ENCODE measurements at places on chromosomes 7 and 10. TPM values are rescaled to one million over a fixed set of nuclear protein-coding genes. Genes with fewer than 3 reads are reported as not detected.
A peak's percentile ranks its signal among the peaks of the same experiment; 100 is the strongest.

Gene ZNF92
- 6.3 TPM for total RNA-seq

DNA sequence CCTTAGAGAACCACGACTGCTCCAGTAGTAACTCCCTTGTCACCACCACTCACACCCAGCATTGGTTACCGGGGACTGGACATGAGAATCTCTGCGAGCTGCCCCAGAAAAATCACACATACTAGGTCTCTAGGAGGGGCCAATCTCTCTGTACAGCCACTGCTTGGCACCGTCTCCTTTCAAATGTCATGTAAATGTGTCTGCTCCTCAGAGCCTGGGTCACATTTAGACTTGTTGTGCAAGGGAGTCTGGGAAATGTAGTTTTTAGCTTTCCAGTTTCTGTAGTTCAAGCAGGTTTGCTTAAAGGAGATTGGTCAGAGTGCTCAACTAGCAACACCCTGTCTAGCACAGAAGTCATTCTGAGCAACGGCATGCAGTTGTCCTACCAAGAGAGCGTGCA is 60.0 kb downstream of the CHN2 start:
- DNase-seq = peak; percentile 14

Gene AS3MT
- 1.7 TPM for total RNA-seq

GRCh38 chr10:51907361-51907760 is 208.0 kb upstream of the CSTF2T start:
- no peak for DNase-seq

DNA sequence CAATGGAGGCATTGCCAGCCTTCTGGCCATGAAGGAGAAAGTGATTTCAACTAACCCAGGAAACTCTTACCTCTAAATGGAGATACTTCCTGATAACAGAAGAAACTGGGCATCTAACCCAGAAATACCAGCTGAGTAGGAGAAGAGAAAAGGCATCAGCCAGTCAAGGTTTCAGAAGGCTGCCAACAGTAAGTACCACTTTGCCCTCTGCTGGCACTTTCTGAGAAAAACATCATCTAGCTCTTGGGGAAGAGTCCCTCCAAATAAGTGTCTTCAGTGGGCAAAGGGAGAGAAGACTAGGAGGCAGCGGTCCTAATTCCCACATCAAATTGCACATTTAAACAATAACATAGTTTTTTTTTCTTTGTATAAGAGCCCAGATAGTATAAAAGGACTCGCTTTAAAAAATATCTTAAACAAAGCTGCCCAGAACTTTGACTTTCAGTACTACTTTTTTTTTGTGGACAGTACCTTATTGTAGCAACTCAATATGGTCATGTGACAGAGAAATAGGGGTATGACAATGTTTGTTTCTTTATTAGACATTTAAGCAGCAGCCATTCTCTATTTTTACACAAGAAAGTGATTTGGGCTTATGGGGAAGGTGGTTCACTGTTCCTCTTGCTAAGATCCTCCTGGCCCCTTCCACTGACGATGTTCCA is 157.3 kb downstream of the CTTNBP2 start:
- DNase-seq = peak; percentile 72

- no peak for DNase-seq
Measured at GRCh38 chr10:129335942-129336341, 131.1 kb upstream of the MGMT start.

- no peak for DNase-seq
Measured at GRCh38 chr7:6151994-6152735, 120.3 kb downstream of the CYTH3 start.

DNA sequence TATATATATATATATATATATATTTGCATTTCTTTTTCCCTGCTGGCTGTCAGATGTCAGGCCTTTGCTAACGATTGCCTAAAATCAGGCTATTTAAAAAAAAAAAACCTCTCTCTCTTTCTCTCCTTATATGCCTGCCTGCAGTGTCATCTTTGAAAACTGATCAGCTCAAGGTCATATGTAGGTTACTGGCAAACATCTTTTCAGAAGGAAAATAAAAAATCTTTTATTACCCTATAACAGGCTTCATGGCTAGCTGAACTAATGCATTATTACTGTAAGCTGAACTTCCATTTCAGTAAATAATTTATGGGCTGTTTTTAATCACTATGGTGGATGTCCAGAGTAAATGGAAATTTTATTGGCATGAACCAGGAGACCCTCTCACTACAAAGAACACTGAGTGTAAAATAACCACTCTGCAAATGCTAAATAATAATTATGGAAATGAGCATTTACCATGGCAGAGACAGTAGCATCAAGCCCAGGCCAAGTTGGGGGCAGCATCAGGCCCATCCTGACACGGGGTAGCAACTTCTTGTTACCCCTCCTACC is 29.3 kb downstream of the HSPA12A start:
- DNase-seq = no peak

GRCh38 chr7:51121931-51122425 is 194.6 kb downstream of the COBL start:
- no peak for DNase-seq

Gene VSTM2A
- total RNA-seq = not detected

GRCh38 chr10:5575144-5575481 is 50.4 kb downstream of the CALML3 start:
- DNase-seq = no peak

Gene APBB1IP
- total RNA-seq = not detected

DNA sequence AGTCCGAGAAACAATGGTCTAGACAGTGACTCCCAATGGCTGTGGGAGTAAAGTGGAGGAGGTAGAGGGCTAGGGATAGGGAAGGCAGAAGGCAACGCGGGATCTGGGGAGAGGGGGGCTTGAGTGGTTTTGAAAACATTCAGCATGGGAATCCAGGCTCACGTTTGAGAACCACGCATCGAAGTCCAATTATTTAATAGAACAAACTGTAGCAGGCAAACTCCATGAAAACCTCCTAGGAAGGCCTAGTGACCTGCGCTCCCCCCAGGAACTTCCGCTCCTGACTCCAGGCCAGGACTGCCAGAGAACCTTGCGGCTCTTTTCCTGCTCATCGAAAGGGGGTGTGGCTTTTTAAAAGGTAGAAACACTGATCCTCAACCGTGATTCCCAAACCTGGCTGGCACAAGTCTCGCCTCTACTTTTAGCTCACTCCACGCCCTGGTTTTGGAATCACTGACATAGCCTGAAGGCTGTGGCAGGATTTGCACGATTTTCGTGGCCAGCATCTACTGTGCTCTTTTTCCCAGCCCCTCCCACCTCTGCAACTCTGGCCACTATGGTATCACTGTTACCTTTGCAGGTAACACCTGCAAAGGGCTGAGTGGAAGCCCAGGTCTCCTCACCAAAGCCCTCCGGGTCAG is 43.4 kb downstream of the MYOF start:
- no peak for DNase-seq

Gene MAT1A
- not detected for total RNA-seq

DNA sequence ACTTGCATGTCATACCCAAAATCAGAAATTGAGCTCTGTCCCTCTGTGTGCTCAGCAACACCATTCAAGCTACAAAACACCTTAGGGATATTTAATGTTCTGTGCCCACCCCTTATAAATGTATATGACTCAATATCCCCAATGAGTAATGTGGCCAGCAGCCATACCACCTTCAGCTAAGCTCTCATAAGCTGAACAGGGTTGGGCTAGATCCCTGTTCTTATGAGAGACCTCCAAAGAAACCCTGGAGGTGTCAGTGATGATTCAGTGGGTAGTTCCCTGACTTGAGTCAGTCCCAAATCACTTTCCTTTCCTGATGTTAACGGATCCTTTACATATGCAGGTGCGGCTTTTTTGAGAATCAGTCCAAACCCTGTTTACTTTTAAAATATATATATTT is 253.8 kb downstream of the CREB5 start:
- peak; percentile 95 for DNase-seq

DNA sequence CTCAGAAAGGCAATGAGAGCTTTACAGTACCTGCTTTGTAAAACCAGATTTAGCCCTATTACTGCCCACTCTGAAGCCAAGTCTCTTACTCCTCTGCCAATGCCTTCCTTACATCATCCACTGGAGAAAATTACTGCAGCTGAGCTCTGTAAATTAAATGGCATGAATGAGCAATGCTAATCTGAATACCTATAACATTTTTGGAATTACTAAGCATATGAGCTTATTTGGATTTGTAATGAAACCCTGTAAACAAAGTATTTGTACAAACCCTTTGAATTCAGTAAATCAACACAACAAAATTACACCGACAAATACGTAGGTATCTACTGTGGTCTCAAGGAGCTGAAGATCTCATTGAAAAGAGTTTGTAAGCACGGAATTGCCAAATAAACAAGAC is 12.1 kb upstream of the CCNY start:
- peak; percentile 70 for DNase-seq

Gene CCDC172
- not detected for total RNA-seq

GRCh38 chr7:66921918-66922486 is 977 bp downstream of the TMEM248 start:
- peak; percentile 18 for DNase-seq

DNA sequence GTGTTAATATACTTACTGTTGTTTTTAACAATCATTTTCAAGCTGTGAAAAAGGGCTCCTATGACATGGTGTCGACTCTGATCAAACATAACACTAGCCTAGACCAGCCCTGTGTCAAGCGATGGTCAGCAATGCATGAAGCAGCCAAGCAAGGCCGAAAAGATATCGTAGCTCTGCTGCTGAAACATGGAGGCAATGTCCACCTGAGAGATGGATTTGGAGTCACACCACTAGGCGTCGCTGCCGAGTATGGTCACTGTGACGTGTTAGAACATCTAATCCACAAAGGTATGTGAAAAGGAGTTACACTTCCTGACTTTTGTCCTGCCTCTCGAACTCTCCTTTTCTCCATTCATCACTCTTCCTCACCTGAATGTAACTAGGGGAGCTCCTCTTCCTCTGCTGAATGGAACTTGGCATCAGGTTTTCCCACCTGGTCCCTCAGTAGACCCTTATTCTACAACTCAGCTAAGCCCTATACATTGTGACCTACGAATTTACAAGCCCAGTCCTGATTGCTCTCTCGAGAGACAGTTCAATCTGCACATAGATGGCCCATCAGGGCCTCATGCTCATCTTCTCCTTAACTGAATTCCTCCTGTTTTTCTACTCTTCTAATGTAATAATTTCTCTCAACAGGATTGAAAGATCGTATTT is 23.0 kb downstream of the ASB15 start:
- peak; percentile 51 for DNase-seq

DNA sequence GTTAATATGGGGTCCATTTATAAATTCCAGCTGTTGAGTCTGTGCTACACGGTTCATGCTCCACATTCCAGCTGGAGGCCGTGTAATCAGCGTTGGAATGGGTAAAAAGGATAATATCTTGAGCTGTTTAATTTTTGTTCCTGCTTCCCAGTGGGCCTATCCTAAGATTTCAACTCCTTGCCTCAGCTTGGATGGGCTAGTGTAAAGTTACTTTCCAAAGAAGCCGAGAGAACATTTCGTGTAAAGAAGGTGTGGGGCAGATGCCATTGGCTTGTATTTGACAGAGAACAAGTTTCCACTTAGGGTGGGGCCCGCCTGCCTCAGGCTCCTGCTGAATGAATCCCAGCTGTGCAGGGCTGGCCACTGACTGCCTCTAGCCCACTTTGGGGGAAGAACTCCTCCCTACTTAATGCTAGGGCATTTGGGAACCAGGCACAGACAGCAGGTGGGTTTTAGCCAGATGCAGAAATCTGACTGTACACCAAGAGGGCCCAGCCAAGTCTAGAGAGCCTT is 125.9 kb upstream of the LYZL2 start:
- no peak for DNase-seq

DNA sequence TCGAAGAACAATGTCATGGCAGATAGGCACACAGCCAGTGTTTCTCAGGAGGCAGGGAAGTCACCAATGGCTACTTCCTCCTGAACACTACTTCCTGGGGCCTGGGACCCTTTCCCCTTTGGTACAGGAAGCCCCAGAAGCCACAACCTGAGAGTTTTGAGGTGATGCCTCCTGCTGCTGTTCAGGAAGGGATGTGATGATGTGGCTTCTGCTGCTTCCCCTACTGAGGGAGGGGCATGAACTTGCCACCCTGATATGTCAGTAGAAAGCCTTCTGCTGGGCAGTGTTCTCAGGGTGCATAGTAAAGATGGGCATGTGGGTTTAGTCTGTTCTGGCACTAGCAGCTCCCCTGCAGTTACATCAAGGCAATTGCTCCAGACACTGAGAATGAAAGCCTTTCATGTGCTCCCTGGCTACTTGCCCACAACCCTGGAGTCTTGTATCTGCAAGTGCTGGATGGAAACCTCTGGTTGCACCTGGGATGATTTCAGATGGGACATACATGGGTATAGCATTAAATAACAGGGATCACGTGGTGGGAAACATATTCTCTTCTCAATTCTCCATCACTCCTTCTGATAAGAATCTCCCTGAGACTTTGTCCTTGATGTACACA is 69.3 kb downstream of the ADRA2A start:
- no peak for DNase-seq

- no peak for DNase-seq
Measured at GRCh38 chr10:22391600-22391999, 46.3 kb downstream of the SPAG6 start.

DNA sequence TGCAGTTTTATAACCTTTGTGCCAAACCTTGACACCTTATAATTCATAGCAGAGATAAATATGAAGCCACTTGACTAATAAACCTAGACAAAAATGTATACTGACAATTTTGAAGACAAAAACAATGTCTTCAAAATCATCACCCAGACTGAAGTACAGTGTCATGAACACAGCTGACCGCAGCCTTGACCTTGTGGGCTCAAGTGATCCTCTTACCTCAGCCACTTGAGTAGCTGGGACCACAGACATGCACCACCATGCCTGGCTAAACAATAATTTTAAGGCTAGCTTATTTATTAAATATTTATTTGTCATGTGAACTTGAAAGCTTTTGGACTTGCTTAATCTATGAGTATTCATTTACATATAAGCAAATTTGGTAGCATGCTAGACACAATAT is 24.3 kb downstream of the IL6 start:
- DNase-seq = no peak

Measured in PC-3 (cell line).